LHCN-M2 (cell line): ENCODE measurements at places on chromosomes 1 and 21. TPM values are rescaled to one million over a fixed set of nuclear protein-coding genes. Genes with fewer than 3 reads are reported as not detected.

DNA sequence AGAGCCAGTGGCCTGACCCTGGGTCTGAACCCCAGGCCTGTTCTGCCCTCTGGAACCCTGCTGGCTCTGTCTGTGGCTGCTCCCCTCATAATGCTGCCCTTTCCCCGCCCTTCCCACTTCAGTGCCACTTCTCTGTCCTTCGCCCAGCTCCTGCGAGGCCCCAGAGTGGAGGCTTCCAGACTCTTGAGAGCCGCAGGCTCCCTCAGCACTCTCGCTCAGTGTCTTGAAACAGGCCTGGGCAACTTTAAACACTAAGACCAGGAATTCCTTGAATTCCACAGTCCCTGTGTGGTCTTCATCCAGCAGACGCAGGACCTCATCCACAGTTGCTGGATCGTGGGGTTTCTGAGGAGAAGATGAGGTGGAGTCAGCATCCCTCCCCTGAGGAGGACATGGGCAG is 3.5 kb downstream of the CRNN start:
- no peak for DNase-seq

RGS13 gene
- not detected in 2 replicates for total RNA-seq

- DNase-seq, result no peak
Observed at GRCh38 chr1:24256687-24257086, 62.5 kb upstream of the GRHL3 start.

GUCA2A gene
- not detected in 2 replicates for total RNA-seq

GRCh38 chr1:26833432-26834405 is 7.2 kb downstream of the ZDHHC18 start:
- no peak for DNase-seq

DNA sequence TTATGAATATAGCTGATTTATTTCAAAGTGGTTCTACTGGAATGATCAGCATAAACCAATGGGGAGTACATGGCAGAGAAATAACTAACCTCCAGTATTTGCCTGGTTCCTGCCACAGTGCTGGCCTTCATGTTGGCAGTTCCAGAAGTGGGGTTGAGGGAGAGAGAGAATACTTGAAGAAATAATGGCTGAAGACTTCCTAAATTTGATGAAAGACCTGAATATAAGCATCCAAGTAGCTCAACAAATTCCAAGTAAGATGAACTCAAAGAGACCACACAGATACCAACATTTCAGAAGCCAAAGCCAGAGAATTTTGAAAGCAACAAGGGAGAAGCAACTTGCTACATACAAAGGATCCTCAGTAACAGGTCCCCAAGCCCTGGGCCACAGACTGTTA is 34.3 kb downstream of the S100B start:
- DNase-seq, result no peak

ZNF124 gene
- total RNA-seq, result 19.3 and 19.9 TPM in 2 replicates

GRCh38 chr1:7617826-7618225 is 153.3 kb upstream of the VAMP3 start:
- DNase-seq, result no peak

GLIS1 gene
- total RNA-seq, result 3.7 and 4.6 TPM in 2 replicates

DNA sequence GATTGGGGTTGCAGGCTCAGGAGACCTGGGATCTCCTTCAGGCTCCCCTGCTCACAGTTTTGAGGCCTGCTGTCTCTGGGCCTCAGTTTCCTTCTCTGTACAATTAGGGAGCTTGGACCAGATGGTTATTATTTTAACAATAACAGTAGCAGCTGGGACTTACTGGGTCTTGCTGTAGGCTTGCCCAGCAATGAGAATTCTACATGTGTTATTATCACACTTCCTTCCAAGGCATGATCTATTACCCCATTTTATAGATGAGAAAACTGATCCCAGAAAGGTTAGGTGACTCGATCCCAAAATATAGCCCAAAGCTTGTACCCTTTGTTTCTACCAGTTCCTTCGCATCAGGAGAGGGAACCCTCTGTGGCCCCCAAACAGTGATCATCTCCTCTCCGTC is 153.8 kb downstream of the PTPRU start:
- no peak for DNase-seq
